ENCODE measurements at places on chromosomes 3 and 15. TPM values are rescaled to one million over a fixed set of nuclear protein-coding genes. Genes with fewer than 3 reads are reported as not detected.

PYGO1 gene
- total RNA-seq: 16.6 TPM

SLC24A1 gene
- 3.6 TPM for total RNA-seq

ARPIN gene
- total RNA-seq: 26.6 TPM

ZBTB11 gene
- 15.3 TPM for total RNA-seq

IL17RE gene
- total RNA-seq: 0.99 TPM

BOC gene
- total RNA-seq: 119 TPM

CD96 gene
- total RNA-seq: 1.5 TPM

SLC9C1 gene
- 0.17 TPM for total RNA-seq

CCDC39 gene
- not detected for total RNA-seq

ZNF660 gene
- 2.1 TPM for total RNA-seq

DNA sequence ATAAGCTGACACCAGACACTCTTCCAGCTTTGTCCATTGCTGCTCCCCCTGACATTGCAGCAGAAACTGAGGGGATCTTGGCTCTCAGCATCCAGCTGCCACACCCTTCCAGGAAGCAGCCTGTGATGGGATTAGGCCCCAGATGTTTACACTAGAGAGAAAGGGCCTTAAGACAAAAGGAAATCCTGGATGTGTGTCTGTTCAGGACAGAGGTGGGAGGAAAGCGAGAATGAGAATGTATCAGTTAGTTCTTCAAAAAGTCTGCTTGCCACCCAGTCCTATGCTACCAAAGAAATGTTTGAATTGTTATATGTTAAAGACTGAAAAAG is 58.8 kb downstream of the HES1 start:
- no peak for DNase-seq

DNA sequence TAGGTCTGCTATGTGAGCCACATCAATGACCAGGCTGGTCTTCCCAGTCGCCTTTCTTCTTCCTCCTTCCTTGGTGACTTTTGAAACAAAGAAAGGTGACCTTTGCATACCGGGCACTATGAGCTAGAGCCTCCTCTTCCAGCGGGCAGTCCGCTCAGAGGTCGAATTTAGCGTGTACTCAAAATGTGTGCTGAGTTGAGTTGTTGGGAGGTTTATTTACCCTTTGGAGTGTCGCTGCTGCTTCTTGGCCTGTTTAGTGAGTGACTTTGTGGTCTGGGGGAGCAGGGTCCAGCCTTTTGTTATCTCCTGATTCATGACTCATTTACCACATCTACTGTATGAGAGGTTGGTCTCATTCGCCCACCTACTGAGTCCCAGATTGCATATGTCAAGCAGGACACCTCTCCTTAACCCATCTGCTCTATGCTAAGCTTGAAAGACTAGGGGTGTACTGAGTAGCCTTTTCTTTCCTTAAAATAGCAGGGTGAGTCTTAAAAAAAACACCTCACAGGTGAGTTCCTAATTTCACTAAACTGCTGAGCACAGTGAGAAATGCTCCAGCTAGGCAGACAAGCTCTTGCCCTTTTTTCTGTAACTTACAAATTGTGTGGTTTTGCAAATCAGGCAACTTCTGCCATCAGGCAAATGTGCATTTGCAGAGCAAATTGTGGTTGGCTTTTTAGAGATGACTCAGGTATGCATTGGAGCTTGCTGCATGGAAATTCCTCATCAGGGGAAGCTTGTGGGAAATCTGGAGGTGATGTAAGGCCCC is 3.2 kb upstream of the SIAH2 start:
- no peak for DNase-seq

GRCh38 chr3:7759630-7760029 is 742.0 kb upstream of the LMCD1 start:
- no peak for DNase-seq

DNA sequence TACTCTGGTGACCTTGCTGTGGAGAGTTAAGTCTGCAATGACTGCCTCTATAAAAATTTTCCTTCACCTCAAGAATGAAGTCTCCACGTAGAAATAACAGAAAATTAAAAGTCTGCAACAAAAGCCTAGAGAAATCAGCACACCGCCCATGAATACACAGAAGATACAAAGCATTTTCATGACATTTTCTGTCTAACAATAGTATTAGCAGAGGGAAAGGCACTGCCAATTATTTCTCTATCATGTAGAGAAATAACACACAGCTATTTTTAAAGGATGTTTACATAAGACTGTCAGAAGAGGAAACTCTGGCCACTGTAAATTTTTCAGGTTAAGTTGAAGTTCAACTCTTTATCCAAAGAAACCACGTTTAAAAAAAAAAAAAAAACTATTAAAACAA is 80.8 kb downstream of the GSK3B start:
- DNase-seq: no peak

DNA sequence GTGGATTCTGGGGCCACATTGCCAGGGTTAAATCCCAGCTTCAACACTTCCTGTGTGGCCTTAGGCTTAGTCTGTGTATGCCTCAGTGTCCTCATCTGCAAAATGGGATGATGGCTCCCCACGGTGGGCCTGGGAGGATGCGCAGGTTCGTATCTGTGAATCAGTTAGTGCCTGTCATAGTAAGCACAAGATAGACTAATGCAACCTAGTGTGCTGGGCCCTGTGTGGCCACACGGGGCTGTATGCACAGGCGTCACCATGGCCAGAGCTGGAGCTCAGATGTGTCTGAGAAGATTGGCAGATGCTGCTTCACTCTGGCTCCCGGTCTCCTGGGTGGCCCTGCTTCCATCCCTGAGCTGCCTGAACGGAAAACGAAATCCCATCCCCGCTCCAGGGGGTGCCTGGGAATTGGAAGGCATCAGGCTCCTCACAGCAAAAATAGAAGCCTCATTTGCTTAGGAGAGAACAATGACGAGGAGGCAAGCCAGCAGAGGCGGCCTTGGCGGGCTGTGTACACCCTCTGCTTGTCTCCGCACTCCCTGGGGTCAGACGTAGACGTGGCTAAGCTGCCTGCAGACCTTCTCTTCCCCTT is 103.6 kb downstream of the APBA2 start:
- DNase-seq: peak; percentile 34

GRCh38 chr15:64251121-64251520 is 88.3 kb upstream of the PPIB start:
- no peak for DNase-seq

- no peak for DNase-seq
Observed at GRCh38 chr15:99128411-99128810, 23.5 kb downstream of the SYNM start.

- DNase-seq: no peak
Observed at GRCh38 chr3:54178376-54178775, 56.0 kb downstream of the CACNA2D3 start.

DNA sequence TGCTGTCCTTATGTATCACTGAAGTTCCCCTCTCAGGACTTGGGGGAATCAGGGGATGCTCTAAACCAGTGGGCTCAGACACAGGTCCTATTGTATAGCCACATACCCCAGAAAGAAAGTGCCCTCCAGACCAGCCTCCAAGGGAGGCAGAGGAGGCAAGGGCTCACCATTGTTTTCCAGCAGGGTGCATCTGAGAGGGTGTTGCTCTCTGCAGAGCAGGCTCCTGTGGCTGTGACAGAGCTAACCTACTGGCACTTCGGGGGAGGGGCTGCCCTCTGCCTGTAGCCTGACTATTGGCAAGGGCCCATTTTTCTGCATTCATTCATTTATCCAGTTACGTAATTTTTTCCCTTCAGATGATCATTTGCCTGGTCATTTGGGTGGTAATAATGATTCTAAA is 39.9 kb downstream of the EEFSEC start:
- DNase-seq: peak; percentile 45

DNA sequence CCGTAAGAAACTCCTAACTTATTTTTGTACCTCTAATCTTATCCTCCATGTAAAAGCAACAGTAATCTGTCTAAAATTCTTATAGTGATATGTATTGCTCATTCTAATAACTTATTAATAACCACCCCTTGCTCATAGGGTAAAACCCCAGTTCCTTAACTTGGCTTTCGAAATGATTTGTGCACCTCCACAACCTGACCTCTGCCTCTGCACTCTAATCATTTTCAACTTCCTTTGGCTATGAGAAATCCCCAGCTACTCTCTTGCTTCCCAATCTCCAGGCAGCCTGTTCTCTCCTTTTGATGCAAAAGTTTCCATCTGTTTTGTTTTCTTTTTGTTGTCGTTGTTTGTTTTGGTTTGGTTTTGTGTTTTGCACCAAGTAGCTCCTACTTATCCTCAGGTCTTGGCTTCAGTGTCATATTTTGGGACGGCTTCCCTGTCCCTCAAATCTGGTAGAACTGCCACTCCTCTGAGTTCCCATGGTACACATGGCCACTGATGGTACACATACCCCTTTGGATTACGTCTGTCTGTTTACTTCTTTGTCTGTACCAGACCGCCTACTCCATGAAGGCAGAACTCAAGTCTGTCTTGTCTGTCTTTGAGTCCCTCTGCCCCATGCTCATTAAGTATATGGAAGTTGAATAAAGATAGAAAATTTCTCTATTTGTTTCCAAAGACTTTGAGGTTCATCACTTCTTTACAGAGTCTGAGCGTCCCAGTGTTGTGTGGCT is 105.6 kb upstream of the TGFBR2 start:
- DNase-seq: no peak

- DNase-seq: peak; percentile 55
Observed at GRCh38 chr3:158918008-158918407, 116.2 kb downstream of the MFSD1 start.

GRCh38 chr3:171622126-171622525 is 161.9 kb upstream of the TNIK start:
- no peak for DNase-seq
